ENCODE measurements at places on chromosomes 3 and 15.

- no peak for DNase-seq
Measured at GRCh38 chr3:189167027-189167766, 4.6 kb upstream of the TPRG1 start.

GRCh38 chr3:8538913-8539312 is 37.3 kb downstream of the LMCD1 start:
- no peak for DNase-seq

- no peak for DNase-seq
Measured at GRCh38 chr15:66476535-66476934, 21.0 kb downstream of the SNAPC5 start.

- no peak for DNase-seq
Measured at GRCh38 chr15:99412082-99412481, 153.7 kb upstream of the MEF2A start.

GRCh38 chr3:156300929-156301840 is 180.8 kb downstream of the KCNAB1 start:
- DNase-seq, result no peak

GRCh38 chr15:28912422-28912821 is 26.6 kb downstream of the APBA2 start:
- DNase-seq, result no peak

GRCh38 chr15:75817138-75817935 is 25.9 kb upstream of the UBE2Q2 start:
- DNase-seq, result no peak

DNA sequence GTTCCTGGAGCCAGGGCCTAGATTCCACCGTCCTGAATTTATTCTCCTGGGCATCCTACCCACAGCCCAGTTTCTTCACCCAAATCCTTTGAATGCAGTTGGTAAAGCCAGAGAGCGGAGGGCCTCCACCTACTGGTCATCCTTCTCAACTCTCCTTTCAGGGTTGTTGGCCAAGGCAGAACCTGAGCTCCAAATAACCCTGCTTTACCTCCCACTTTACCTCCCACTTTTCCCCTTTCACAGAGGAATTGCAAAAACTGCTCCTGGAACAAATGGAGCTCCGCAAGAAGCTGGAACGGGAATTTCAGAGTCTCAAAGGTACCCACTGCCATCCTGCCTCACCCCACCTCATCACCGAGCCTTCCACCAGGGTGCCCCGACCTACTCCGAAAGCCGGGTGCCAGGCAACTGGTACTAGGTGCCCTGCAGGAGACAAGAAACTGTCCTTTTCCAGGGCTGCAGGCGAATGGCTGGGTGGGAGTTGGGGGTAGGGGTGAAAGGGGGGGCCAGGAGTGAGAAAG is 6.8 kb downstream of the SKOR1 start:
- peak; percentile 60 for DNase-seq

DNA sequence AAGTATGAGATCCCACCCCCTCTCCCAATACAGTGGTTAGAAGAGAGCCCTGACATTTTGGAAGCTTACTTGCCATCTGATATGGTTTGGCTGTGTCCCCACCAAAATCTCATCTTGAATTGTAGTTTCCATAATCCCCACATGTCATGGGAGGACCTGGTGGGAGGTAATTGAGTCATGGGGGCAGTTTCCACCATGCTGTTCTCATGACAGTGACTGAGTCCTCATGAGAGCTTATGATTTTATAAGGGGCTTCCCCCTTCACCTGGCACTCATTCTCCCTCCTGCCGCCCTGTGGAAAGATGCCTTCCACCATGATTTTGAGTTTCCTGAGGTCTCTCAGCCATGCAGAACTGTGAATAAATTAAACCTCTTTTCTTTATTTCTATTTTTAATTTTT is 28.8 kb upstream of the HES1 start:
- no peak for DNase-seq

DNA sequence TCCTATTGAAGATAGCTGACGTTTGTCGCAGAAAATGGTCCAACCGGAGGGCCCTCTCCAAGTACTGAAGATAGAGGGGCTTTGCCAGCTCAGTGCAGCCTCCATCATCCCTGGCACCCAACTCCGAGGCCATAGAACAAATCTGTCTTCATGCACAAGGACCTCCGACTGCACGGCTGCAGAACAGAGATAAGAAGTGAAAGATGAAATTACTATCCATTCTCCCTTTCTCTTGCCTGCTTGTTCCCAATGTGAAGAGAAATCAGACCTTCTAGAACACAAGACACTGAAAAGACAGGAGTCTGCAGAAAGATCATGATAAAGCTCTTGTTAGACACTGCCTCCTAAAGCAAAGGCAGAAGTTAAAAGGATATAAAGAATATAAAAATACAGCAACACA is 19.9 kb downstream of the INO80 start:
- no peak for DNase-seq

GRCh38 chr15:95864467-95864886 is 466.0 kb upstream of the NR2F2 start:
- DNase-seq, result peak; percentile 9

DNA sequence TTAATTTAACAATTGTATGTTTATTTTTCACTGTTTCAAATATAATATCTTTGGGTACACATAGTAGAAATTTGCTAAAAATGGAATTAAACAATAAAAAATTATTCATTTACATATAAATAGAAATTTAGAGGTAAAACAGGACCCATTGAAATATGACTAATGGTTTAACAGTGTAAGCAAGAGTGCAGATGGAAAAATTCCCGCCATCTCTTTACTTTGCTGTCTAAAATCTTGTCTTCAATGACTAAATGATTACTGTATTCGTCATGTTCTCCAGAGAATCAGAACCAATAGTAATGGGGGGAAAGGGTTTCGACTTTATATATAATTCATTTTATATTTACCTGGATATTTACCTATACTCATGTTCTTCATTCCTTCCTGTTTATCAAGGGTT is 163.1 kb downstream of the IL1RAP start:
- DNase-seq, result no peak

GRCh38 chr3:8464668-8465067 is 37.0 kb upstream of the LMCD1 start:
- DNase-seq, result no peak

GRCh38 chr3:137035631-137036030 is 77.8 kb downstream of the IL20RB start:
- peak; percentile 28 for DNase-seq

GRCh38 chr3:188133646-188134045 is 20.3 kb upstream of the LPP start:
- DNase-seq, result no peak

- DNase-seq, result no peak
Measured at GRCh38 chr3:164387236-164387635, 691.1 kb downstream of the SI start.

- DNase-seq, result no peak
Measured at GRCh38 chr3:133016838-133017309, 21.3 kb upstream of the TMEM108 start.

- DNase-seq, result no peak
Measured at GRCh38 chr3:116030131-116030850, 407.0 kb downstream of the GAP43 start.

- peak; percentile 76 for DNase-seq
Measured at GRCh38 chr3:133663569-133664313, 2.0 kb upstream of the TOPBP1 start.

- DNase-seq, result no peak
Measured at GRCh38 chr3:130709671-130710070, 37.0 kb downstream of the PIK3R4 start.

- peak; percentile 23 for DNase-seq
Measured at GRCh38 chr3:4271834-4272233, 31.3 kb upstream of the SETMAR start.

DNA sequence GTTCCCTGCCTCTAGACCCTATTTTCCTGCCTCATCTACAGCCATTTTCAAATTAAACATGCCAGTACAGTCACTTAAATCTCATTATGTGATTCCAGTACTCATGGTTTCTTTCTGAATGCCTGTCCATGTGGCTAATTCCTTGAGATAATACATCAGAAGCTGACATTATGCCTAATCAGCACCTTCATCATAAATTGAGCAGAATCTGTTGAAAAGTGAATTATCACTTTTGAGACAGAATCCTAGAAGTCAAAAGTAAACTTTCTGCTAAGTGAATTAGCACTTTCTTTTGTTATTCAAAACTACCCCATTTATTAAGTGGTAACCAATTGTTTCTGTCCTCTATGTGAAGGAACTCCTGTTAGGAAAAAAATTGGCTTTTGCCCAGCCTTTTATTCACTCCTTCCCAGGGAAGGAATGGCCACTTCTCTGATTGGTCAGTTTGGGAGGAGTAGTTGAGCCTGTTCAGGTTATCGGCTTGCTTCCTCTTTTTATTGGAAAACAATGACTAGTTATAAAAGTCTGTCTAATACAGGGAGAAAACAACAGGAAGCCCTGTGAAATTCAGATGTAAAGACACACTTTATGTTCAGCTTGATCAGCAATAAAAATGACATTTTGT is 40.5 kb downstream of the OSTN start:
- DNase-seq, result no peak

DNA sequence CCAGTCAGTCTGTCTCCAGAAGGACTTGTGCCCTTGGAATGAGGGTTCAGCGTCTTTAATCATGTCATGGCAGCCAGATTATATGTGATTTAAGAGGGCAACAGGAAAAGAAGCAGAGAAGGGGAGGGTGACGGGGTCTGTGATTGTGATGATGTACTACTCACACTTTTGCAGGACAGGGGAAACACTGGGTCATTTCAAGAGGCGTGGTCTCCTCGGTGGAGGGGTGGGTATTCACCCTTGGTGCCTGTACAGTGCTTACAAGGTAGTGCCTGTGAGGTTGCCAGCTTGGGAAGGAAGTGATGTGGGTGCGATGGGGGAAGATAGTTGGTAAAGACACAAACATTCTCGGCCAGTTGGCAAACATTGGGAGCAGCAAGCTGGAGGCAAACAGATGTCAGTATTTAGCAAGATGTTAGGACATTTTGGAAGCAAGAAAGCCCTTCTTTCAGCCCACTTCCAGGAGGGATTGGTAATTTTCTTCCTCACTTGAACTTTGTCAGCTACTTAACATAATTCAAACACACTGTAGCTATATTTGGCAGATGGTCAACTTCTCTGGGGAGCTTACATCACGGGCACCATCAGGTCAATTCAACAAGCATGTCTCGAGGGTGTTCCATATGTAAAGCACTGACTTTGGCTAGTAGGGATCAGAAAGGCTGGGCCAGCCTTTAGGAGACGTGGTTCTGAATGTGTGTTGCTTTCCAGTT is 71.4 kb upstream of the ROPN1 start:
- DNase-seq, result no peak

DNA sequence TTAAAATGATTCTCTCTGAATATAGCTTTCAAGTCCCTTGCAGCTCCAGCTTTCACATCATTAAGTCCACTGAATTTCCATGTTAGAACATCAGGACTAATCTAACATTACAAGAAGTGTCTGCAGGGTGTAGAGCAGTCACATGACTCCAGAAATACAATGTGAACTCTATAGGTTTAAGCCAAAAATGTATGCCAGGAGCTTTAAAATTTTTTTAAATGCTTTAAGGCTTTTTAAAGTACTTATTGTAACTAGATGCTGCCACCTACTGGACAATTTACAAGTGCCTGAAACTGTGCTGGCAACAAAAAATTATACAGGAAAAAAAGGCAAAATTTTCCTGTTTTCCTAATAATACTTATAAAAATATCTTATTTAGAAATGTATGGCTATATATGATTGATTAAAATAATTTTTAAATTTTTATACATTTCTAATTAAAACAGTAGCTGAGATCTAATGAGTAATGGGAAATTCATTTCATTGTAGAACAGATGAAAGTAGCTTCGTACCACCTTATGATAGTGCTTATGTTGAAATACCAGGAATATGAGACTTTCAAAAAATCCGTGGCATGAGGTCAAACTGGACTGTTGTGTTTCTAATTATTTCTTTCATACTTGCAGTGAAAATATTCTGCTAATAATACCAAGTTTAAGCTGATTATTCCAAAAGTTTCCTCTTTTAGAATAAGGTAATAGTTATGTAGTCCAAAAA is 25.7 kb downstream of the FSIP1 start:
- no peak for DNase-seq

DNA sequence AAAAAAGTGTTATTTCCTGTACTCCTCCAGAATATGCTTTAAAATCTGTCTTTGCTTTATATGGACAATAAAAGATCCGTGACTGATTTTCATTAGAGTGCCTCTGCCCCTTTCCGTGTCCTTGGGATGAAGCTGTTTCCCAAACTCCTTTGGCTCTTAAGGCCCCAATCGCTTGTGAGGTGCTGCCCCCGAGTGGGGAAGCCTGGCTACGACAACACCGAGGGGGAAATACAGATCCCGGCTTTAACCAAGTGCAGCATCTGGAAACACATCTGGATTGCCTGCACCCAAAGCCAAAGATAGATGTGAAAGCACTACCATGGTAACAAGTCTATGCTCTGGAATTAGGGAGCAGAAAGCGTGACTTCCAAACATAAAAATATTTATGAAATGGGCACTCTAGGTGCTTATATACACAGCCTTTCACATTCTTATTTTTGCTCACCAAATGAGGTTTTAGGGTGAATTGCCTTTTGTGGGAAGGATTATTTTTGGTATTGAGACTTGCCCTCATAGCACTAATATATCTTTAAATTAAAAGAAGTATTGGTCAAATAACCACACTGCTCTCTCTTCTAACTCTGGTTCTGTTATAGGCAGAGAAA is 40.6 kb upstream of the ADCY5 start:
- DNase-seq, result peak; percentile 75

DNA sequence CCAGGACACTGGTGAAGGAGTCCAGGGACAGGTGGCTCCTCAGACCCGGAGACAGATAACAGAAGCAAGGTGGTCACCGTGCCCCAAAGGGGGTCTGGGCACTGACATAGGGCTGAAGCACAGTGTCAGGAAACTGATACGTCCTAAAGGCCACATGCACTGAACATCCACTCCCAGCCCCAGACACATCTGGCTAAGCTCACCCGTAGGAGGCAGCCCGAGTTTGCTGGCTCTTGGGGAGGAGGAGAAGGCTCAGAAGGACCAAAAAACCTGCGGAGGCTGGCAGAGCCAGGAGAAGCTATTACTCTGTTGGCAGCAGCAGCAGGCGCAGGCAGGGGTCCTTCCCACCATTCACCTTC is 1.2 kb downstream of the CACNA2D2 start:
- no peak for DNase-seq

DNA sequence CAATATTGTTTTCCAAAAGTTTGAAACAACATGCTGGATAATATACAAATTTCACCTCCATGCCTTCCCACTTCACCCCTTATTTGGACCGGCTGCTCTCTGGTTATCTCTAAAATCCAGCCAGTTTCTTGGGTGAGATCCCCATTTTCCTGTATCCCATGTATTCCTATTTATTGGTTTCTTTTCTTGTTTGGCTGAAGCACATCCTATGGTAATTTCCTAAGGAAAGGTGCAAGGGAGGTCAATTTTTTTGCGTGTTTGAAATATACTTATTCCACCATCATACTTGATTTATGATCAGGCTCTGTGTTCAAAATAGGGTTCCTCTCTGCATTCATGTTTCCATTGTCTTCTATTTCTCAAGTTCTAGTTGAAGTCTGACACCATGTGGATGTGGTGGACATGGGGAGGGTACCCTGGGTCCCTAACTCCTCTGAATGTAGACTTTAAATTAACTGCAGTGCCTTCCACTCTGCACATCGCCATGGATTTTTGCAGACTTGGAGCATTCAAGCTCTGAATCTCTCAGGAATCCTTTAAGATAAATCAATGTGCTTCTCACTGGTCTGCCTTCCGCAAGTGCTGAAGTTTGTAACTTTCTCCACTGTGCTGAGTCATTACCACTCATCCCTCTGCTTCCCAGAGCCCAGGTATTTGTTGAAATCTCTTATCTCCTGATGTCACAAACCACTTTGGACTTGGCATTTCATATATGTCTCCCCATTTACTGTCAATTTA is 52.1 kb upstream of the TLE3 start:
- DNase-seq, result no peak
